ENCODE measurements at places on chromosomes 5 and 9.

DNA sequence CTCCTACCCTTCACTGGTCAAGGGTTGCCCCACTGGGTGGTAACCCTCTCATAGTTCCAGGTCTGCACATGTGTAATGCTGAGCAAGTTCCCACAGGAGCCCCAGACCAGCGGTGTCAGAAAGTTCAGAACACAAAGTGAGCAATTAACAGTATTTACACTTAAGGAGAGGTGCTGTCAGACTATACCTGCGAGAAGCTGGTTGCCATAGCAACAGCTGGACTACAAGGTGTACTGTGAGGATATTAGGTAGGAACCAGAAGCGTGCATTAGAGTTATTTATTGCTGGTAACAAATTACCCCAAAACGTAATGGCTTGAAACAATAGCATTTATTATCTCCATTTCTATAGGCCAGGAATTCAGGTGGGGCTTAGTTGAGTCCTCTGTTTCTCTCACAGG lies 317.0 kb upstream of the RPS23 start:
- DNase-seq, result no peak

- DNase-seq, result no peak
Measured at GRCh38 chr9:19379697-19380046, 364 bp downstream of the RPS6 start.

DNA sequence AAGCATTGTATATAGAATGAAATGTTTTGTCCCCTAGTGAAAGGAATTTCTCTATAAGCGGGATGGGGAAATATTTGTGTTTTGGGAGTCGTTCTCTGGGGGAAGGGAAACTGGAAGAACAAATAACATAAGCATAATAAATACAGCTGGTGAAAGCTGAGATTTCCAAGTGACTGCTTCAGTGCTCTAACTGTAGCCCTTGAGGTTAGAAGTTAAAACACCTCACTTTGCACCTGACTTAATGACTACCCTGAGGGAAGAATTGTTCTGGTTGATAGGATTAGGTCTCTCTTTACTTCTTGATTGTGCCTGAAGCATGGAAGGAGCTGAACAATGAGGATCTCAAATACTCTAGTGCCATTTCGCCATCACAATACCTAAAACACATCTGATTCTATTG lies 307.4 kb downstream of the MAN2A1 start:
- no peak for DNase-seq

DNA sequence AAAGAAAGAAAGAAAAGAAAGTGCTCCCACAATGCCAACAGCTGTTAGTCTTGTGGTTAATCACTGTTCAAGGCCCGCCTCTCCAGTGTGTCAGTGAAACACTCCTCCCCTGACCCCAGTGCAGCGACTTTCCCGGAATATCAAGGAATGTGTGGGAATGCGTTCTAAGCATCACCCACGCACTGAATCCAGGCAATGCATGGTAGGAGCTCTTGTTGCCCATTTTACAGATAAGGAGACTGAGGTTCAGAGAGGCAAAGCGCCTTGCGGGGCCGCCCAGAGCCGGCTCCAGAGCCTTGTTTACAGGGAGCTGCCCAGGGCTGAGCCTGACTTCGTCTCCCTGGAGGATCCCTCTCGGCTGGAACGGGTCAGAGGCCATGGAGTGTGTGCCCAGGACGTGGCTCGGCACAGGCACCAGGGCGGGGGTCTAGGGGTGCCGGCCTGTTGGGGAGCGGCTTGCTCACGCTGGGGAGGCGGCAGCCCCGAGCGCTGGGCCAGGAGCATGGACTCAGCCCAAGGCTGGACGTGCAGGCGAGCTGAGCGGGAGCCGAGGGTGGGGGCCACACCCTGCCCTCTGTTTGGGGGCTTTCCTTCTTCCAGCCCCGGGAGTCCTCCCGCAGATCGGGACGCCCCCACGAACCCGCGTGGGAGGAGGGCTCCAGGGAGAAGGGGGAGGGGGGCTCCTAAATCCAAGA lies 823 bp downstream of the ST6GALNAC6 start:
- no peak for DNase-seq

- no peak for DNase-seq
Measured at GRCh38 chr5:129664336-129664937, 83.5 kb upstream of the MINAR2 start.

DNA sequence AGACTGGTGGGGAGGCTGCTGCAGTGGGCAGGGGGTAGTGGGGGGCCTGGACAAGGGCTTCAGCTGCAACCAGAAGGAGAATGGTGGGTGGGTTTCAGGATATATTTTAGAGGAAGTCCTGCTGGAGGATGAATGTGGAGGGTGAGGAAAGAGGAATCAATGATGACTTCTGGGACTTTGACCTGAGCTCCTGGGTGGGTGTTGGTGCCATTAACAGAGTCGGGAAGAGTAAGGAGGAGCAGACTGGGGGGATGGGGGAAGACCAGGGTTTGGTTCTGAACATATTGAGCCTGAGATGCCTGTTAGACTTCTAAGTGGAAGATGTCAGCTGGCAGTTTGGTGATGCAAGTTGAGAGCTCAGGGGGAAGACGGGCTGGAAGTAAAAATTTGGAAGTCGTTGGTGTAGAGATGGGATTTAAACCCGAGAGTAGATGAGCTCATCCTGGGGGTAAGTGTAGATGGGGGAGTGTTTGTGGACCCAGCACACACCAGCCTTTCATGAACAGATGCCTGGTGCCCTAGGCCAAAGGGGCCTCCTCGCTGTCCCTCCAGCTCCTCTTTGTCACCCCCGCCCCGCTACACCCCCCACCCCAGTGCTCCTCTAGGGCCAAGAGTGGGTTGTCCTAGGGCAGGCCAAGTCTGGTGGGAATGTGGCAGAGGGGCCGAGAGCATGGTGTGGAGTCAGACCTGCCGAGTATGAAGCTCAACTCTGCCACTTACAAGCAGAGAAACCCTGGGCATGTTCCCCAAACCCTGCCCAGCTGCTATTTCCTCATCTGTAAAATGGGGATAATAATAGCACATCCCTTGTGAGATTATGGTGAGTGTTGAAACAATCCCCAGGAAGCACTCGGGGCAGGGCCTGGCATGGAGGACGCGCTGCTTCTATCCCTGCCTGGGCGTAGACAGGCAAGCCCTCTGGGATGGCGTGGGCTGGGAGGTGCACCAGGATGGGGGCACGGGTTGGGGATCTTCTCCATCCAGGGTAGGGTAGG lies 4.0 kb downstream of the DNM1 start:
- DNase-seq, result no peak

DNA sequence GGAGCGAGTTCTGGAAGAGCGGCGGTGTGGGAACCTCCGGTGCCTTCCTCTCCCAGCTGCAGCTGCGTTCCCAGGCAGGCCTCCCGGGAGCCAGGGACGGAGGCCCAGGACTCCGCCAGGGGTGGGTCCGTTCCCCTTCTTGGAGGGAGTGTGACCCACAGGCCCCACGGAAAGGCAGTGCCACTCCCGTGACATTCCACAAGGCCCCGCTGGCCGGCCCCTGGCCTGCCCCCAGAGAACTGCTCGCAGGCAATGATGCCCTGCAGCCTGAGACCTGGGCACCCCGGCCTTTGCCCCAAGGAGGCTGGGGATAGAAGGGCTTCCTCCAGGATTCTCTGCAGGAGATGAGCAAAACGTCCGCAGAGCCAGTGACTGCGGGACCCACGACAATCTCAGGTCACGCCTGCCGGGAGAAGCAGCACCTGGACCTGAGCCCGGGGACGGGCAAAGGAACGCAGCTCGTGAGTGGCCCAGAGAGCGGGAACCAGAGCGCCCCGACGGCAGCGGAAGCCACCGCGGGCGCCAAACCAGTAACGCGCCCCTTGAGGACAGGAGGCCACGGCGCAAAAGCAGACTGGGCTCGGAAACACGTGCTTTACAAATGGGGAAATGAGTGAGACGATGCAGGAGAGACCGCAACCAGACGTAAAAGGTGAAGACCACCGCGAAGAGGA lies 9.3 kb downstream of the OBP2B start:
- DNase-seq, result no peak

DNA sequence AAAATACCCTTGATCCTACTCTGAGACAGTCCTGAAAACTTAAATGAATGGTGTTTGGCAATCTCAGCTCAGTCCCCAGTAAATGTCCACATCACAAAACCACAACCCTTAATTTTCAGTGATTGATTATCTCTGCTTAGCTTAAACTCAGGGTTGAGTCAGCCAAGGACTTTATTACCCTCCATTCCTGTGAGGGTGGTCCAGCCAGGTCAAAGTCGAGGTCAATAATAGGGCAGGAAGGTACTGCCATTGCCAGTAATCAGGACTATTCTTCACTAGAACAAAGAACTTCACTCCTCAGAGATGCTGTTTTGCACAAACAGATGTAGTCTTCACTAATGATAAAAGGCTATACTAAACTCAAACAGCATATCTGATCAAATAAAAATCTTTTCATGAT lies 499.4 kb downstream of the ISL1 start:
- no peak for DNase-seq

- DNase-seq, result no peak
Measured at GRCh38 chr9:110744715-110745384, 76.3 kb downstream of the MUSK start.

GRCh38 chr5:68554571-68555279 lies 339.2 kb downstream of the PIK3R1 start:
- no peak for DNase-seq

- no peak for DNase-seq
Measured at GRCh38 chr5:149567226-149567625, 14.1 kb upstream of the ARHGEF37 start.

DNA sequence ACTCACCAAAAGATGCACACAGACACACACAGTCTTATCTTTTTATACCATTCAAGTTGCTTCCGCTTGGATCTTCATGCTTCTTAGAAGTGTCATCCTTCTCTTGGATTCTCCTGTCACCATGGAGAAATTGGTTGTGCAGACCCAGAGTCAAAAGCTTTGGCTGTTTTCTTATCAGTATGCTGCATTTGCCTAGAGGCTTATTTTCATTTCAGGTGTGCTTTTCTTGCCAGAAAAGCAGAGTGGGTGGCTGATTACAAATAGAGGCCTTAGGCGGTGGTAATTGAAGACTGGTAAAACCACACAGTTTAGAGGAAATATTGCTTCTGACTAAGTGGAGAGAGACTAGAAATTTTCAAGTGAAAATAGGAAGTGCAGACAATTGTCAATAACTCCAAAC lies 70.2 kb upstream of the TLE4 start:
- no peak for DNase-seq

- DNase-seq, result no peak
Measured at GRCh38 chr5:178496214-178496613, 94.0 kb downstream of the COL23A1 start.

DNA sequence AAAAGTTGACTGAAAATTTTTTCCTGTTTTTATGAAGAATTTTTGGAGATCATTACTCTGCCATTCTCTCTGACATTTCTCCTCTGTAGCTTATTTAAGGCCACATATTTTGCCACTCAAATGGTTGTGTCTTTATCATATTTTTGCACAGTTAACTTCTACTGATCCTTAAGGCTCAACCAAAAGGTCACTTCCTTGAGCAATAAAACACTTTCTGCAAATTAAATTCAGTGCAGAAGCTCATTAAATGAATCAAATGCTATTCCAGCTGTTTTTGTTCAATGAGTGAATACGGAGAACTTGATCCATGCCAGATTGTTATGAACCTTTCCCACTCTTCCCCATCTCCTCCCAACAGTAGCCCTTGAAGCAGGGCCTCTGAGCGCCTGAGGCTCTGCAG lies 93.8 kb upstream of the EPB41L4A start:
- DNase-seq, result no peak

GRCh38 chr9:128946571-128947276 lies 679 bp downstream of the DOLK start:
- DNase-seq, result no peak

GRCh38 chr9:87655731-87656130 lies 70.2 kb upstream of the CTSL start:
- no peak for DNase-seq

DNA sequence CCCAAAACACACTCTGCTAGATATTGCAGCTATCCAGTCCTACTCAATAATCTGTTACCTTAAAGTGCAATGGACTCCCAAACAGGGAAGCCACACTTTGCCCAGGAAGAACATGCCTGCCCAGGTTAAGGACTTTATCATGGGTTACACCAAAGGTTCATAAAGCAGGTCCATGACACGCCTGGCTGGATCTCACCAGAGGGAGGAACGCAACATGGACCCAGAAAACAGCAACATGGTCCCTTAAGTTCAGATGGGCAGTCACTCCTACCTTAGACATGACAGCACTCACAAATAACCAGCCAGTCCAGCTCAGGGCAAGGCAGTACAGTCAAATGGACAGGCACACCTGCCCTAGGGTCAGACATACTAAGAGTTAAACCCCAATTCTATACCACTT lies 3.8 kb downstream of the P4HA2 start:
- DNase-seq, result no peak

DNA sequence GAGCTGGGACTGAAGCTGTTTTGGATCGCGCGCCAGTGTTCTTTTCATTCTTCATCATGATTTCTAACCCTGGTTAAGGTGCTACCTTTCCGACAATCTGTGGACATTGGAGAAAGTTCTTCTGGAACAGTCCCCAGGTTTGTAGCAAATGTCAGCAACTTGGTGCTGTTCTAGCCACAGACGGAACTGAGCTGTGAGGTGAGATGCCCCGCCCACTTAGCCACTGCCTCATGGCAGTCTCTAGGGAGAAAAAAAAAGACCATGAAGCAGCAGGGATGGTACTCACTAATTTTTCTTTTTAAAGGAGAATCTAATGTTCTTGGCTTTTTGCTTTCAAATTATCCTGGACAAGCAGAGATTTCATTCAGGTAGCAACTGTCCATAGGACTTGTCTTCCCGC lies 72.1 kb upstream of the STK32A start:
- DNase-seq, result no peak

- DNase-seq, result no peak
Measured at GRCh38 chr9:118630931-118631595, 738.2 kb downstream of the BRINP1 start.
